ENCODE measurements at places on chromosomes 12 and 14.

GRCh38 chr14:52551696-52552062 is 626 bp downstream of the TXNDC16 start:
- DNase-seq, result no peak

GRCh38 chr12:1504304-1504894 is 90.0 kb downstream of the FBXL14 start:
- no peak for DNase-seq

DNA sequence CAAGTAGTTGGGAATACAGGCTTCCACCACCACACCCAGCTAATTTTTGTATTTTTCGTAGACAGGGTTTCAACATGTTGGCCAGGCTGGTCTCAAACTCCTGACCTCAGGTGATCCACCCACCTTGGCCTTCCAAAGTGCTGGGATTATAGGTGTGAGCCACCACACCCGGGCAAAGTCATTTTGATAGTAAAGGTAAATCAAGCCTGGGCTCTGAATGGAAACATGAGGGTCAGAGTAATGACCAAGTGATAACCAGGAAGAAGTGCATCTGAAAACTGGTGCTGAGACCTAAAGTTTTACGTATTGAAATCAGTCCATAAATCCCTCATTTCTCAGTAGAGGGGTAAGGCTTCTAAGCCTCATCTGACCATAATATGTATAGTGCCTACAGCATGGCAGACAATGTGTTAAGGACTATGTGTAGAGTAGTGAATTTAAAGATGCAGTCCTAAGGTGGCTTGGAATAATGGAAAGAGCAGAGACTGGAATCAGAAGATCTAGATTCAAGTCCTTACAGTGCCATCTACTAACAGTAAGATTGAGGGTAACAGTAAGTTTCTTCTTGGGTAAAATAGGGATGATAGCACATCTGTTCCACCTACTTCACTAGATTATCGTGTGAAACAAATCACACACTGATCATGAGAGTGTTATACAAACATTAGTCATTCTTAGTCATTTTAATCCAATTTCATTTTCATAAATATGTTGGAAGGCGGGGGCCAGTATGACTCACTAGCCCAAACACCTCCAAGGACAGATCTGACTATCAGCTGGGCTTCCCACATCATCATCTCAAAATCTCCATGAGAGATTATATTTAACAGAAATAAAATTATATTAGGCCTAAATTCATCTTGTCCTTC is 11.2 kb downstream of the MAP4K5 start:
- peak; percentile 20 for DNase-seq

DNA sequence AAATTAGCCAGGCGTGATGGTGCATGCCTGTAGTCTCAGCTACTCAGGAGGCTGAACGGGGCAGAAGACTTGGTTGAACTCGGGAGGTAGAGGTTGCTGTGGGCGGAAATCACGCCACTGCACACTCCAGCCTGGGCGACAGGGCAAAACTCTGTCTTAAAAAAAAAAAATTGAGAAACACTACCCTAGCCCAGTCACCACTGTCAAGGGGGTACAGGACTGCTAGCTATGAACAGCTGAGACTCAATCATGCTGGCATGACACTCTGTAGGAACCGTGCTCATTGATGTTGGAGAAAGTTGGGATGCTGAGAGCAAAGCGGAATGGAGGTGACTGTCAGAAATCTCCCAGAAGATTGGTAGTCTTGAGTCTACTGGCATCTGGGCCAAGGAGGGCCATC is 58.2 kb upstream of the STON2 start:
- no peak for DNase-seq

DNA sequence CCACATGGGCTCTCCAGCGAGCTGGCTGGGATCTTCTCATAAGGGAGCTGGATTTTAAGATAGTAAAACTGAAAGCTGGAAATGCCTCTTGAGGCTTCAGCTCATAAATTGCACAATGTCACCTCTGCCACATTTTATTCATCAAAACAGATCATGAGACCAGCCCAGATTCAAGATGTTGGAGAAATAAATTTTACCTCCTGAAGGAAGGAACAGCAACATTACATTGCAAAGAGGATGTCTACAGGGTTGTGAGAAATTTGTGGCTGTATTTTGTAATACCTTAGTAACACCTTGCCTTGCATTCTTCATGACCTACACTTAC is 43.1 kb upstream of the KRR1 start:
- DNase-seq, result no peak

- DNase-seq, result no peak
These were observed 17.7 kb downstream of the AHSA1 start for GRCh38 chr14:77475432-77476115.

DNA sequence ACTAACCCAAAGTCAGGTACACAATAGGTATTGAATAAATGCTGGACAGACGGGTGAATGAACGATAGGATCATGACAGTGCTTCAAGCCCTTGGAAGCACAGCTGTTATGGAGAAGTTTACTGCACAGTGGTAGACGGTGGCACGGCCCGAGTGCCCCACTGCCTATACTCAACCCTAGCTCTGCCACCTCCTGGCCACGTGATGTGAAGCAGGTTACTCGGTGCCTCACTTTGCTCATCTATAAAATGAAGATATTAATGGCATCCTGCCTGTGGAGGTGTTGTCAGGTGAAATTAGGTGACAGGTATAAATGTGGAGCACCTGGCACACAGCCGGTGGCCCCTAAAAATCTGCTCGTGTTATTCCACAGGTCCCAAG is 5.8 kb downstream of the ASB2 start:
- peak; percentile 57 for DNase-seq

DNA sequence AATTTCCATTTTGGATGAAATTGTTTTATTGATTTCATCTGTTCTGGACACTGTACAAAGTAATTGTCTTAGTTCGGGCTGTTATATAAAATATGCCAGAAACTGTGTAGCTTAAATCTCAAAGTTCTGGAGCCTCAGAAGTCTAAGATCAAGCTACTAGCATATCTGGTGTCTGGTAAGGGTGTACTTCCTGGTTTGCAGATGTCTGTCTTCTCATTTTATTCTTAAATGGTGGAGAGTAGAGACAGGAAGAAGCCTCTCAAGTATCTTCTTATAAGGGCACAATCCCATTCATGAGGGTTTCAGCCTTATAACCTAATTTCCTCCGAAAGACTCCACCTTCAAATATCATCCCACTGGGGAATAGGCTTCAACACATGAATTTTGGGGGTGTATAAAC is 51.3 kb downstream of the MON2 start:
- no peak for DNase-seq

- no peak for DNase-seq
These were observed 7.7 kb upstream of the INF2 start for GRCh38 chr14:104681689-104682074.

DNA sequence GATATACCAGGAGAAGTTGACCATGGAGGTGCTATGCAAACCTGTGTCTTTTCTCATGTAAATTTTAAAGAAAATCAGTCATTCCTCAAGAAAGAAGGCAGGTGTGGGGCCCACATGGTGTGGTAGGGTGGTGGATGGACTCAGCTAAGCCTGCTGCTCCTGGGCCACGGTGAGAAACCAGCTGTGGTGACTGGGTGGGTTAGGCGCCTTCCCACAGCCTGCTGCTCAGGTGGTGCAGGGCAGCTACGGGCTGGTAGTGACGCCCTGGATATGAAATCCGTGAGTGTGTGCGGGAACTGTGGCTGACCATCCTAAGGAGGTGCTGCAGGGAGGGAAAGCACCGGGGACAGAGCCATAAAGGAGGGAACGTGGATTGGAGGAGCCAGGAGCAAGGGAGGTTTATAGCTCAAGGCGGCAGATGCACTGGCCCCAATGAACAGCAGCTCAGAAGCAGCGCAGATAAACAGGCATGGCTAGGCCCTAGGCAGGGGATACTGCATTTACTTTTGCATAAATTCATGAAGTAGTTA is 408.8 kb downstream of the FUT8 start:
- DNase-seq, result no peak

GRCh38 chr14:60845523-60845922 is 111.0 kb downstream of the MNAT1 start:
- DNase-seq, result no peak

DNA sequence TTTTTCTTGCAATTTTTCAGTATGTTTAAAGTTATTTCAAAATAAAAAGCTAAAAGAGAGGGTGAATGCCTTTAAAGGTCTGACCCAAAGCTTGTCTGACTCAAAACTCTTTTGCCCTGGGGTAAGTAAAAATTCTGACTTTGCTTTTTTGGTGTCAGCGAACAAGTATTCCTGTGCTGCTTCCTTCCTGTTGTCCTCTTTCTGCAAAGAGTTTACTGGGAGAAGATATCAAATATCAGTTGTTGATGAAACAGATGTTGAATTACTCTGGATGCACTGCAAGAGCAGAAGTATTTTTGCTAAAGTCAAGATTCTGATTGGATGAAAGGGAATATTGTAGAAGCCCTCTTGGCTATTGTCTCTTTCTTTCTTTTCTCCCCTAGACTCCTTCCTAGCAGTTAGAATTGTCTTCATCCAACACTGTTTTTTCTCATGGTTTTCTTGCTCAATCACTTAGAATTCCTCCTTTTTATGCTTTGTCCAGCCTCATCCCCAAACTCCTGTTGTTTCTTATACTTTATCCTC is 62.0 kb downstream of the DACT1 start:
- DNase-seq, result no peak

GRCh38 chr12:109702111-109702841 is 11.3 kb upstream of the FAM222A start:
- no peak for DNase-seq

GRCh38 chr12:43143278-43143677 is 408.7 kb downstream of the ADAMTS20 start:
- no peak for DNase-seq

DNA sequence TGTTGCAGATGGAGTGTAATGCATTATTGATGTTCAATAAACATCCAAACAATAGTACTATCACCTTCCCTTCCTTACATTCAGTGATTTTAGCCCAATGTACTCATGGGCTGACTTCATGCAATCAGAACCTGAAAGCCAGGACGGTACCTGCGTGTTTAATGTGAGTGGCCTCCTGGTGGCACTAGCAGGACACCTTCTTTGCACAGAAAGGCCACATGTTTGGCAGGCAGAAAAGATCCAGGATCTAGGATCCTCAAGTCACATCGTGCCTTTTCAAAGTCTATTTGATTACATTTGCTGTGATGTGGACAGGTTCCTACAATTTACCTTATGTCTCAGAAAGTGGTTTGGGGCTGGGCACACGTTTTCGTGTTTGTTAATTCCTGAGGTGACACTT is 82.9 kb downstream of the NEDD1 start:
- no peak for DNase-seq

DNA sequence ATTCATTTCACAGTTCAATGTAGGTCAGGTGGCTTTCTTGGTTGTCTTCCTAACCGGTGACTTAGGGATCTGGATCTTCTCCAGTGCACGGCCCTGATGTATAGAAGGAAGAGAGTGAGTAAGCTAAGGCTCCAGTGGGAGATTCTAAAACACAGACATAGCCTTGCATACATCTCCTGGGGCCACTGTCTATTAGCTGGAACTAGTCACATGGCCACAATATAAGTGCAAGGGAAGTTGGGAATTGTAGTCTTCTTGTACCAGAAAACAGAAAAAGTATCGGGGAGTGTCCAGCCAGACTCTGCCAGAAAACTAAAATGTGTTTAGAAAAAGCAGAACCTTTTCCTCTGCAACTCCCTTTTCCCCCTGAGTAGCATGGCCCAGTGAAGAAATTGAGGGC is 531.6 kb downstream of the VRK1 start:
- DNase-seq, result no peak

DNA sequence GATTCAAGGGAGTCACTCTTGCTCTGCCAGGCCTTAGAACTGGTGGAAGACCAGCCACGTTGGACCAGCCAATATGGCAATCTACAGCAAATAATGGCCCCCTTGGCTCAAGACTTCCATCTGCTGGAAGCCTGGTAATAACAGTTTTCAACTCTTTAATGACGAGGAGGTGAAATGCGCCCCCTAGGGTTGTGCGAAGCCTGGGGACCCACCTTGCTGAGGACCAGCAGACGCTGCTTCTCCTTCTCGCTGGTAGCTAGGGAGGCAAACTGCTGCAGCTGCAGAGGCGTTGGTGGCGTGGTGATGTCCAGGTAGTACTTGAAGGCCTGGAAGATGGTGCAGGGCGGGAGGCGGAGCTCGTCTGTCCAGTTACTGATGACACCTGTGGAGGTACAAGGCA is 41.5 kb upstream of the FBXO21 start:
- no peak for DNase-seq

DNA sequence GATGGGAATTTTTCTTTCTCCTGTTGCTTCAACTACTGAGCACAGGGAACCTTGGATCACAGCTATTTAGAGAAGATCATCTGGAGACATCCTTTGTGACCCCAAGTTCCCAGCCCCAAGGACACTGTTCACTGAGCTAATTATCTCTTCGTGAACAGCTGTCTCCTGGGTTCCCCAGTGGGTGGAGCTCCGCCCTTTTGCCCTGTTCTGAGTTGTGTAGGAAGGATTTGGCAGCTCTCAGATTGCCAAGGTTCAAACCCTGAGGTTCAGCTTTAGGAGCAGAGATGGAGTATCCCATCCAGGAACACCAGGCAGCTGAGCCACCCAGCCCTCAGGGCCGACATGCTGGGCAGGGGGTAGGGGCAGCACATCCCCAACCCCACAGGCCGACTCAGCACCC is 32.0 kb downstream of the NGB start:
- DNase-seq, result no peak

GRCh38 chr14:102407258-102407657 is 44.5 kb downstream of the TECPR2 start:
- no peak for DNase-seq

- no peak for DNase-seq
These were observed 129.0 kb downstream of the IGF1 start for GRCh38 chr12:102351322-102351721.

GRCh38 chr12:108826101-108826806 is 31.1 kb downstream of the SSH1 start:
- no peak for DNase-seq

DNA sequence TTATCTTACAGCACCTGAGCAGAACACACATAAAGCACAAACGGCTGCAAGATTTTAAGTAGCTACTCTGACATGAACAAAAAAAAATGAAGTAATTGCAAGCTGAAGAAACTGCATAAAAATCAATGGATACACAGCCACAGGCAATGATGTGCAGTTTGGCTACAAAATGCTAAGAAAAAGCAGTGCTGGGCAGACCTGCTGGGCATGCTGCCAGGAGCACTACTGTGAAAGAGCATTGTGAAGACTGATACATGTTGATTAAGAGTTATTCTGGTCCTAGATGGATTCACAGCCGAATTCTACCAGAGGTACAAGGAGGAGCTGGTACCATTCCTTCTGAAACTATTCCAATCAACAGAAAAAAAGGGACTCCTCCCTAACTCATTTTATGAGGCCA is 20.1 kb upstream of the RTN1 start:
- DNase-seq, result no peak

GRCh38 chr12:59044791-59045190 is 124.5 kb upstream of the LRIG3 start:
- DNase-seq, result no peak

Data from stimulated activated CD4-positive, alpha-beta T cell treated with anti-CD3 and anti-CD28 coated beads, Interleukin-15, amount 100 ng/mL, for 1 hour (primary cell).